Uterus (tissue), 4 donors: ENCODE measurements at places on chromosomes 2 and 18. TPM values are rescaled to one million over a fixed set of nuclear protein-coding genes. Genes with fewer than 3 reads are reported as not detected.

DNA sequence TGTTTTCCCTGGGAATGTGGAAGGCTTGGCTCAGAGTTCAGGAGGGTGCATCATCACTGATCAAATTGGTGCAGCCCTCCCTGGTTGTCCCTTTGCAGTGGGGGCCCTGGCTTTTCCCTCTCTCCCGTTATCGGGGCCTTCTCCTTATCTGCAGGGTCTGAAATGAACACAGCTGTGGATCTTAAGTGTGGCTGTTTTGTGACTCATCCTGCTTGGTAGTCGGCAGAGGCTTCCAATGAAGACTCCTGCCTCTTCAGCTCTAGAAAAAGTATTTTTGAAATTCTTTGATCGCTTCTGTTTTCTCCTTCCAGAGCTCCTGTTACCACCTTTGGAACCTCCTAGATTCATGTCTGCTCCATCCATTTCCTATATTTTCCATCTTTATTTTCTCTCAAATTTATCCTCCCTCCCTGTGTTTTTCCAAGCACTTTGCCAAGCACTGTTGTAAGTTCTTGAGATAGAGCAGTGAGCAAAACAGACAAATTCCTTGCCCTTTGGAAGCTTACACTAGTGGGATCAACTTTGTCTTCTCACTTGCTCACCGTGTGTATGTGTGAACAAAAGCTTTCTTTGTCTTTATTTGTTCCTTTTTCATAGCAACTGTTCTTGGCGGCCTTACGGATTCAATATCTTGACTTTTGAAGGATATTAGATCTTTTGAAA, 45.7 kb downstream of the RALB start:
- DNase-seq = no peak

DNA sequence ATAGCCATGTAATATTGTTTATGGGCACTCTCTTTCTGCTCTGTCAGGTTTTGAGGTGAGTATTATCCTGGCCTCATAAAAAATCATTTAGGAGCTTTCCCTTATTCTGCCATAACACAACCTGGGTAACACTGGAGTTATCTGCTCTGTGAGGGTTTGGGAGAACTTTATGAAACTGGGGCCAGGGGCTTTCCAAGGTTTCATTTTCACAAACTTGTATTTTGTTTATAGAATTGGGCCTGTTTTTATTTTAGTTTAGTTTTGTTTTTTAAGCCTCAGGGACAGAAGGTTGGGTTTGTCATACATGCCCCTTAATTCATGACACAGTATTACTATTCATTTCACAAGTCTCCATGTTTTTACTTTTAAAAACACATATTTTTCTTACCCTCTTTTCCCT, 83.5 kb downstream of the IRS1 start:
- DNase-seq = no peak

DNA sequence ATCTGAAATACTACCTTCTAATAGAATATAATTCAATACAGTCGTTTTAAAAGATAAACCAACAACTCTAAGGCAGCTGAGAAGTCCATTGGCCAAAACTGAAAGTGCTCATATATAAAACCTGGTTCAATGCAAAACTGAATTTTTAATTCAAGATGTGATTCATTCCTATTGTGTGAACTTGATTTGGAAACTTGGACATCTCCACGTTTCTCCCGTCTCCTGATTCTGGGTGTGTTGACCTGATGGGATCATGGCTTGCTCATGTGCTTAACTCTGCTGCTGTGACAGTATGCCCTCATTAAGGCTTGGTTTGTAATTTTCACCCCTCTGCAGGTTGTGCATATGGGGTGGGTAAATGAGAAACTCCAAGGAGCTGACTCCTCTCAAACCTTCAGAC, 166.3 kb upstream of the TPO start:
- DNase-seq = no peak

- DNase-seq = no peak
Measured at GRCh38 chr18:24031318-24031717, 16.8 kb downstream of the TTC39C start.

DNA sequence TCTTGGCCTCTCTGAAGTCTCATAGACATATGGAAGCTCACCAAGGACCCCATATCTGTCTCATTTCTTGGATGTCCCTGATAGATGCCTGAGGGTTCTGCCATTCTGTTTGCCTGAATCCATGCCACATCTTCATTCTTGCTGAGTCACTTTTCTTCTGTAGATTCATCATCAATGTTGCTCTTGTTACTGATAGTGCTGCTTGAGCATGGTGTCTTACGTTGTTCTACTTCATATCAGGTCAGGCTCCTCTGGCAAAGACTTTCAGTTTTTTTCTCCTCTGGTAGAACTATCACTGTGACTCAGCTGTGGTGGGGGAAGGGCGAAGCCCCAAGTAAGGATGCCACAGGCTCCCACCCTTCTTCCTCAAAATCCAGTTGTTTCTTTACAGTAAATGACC, 885.2 kb downstream of the DCDC2C start:
- DNase-seq = no peak

- no peak for DNase-seq
Measured at GRCh38 chr2:44616667-44617155, 255.0 kb downstream of the CAMKMT start.

The SPRED2 gene
- 54.5 TPM for total RNA-seq

The IL36A gene
- total RNA-seq = not detected

The EGR4 gene
- not detected for total RNA-seq

The TEX44 gene
- not detected for total RNA-seq

The GPR17 gene
- total RNA-seq = not detected

The CHRND gene
- total RNA-seq = not detected

The IL36B gene
- not detected for total RNA-seq
